ENCODE measurements at places on chromosomes 5 and 9. TPM values are rescaled to one million over a fixed set of nuclear protein-coding genes. Genes with fewer than 3 reads are reported as not detected.

Gene TNFSF8
- total RNA-seq: 0.91 TPM

Gene IFNA2
- total RNA-seq: not detected

- H3K4me3 ChIP-seq: no peak overlapping the region
- H3K27me3 ChIP-seq: no peaks in the 10 kb centered on the region
- H3K27ac ChIP-seq: no peak overlapping the region
- H3K4me1 ChIP-seq: no peaks in the 10 kb centered on the region
- DNase-seq: no peak
- H3K36me3 ChIP-seq: no peaks in the 10 kb centered on the region
These were observed 28.4 kb downstream of the TIMD4 start for GRCh38 chr5:156934450-156935211.

DNA sequence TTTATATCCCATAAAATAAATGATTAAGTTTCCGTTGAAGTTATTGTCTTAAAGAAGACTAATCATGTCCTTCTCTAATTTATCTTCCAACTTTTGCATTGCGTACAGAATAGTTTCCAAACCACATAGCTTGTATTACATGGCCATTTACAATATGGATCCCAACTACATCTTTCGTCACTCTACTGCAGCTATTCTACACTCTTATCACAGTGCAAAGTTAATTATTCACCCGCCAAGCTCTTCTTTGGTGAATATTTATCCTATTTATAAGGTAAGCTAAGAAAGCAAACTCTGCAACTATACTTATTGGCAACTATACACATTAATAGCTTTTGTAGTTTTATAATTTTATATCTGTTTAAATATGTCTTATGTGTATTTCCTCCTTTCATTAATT, 75.9 kb upstream of the ADAMTS19 start:
- no peaks in the 10 kb centered on the region for H3K27me3 ChIP-seq
- H3K4me3 ChIP-seq: no peak overlapping the region
- H3K36me3 ChIP-seq: no peaks in the 10 kb centered on the region

DNA sequence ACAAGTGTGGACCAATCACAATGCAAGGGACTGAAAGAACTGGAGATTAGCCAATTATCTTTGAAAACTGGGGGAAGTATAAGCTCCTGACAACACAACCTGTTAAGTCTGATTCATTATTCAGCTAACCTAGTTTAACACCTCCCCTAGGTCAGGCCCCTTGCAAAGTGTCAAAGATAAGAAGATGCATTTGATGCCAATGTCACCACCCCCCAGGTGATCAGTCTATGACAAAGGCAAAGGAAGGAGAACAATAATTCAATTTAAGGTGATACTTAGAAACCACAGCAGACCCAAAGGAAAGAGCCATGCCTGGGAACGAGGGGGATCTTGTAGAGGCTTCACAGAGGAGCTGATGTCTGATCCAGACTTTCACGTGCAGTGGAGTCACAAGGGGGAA, 137.9 kb downstream of the FBXL7 start:
- no peak overlapping the region for H3K27ac ChIP-seq
- DNase-seq: no peak
- H3K4me1 ChIP-seq: no peaks in the 10 kb centered on the region

Data from colonic mucosa (tissue), 4 donors.